ENCODE measurements at places on chromosomes 1 and 21.

- DNase-seq: no peak
Observed at GRCh38 chr1:156259805-156260204, 11.9 kb upstream of the PAQR6 start.

- DNase-seq: no peak
Observed at GRCh38 chr1:235468004-235468403, 36.2 kb downstream of the B3GALNT2 start.

DNA sequence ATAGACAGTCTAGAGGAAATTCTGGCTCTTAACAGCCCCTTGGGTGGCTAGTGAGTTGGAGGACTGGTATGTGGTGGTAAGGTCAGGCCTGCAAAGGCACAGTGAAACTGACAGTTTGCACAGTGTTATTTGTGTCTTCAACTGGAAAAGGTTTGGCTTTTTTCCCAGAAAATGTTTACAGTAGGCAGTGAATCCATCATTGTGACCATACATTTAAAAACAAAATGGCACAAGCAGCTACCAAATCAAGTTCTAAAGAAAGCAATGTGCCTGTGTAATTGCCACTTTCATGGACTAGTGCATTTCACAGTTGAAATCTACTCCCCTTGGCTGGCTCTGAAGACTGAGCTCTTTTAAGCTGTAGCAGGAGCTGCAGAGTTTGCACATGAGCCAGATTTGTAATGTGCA is 24.8 kb downstream of the ATPAF1 start:
- no peak for DNase-seq

GRCh38 chr1:30974536-30974935 is 66.0 kb upstream of the SDC3 start:
- no peak for DNase-seq

DNA sequence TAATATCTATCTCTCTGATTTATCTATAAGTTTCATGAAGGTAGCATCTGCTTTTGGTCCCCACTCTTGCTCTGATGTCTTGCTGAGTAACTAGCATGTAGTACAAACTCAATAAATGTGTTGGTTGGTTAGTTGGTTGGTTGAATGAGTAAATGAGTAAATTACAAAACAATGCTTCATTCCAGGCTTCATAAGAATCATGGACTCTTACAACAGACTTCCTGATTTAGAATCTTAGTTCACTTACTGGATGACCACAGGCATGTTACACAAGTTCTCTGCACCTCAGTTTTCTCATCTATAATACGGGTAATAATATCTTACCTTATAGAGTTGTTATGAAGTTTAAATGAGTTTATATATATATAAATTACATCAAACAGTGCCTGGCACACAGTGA is 98.6 kb downstream of the ZNF281 start:
- DNase-seq: no peak

DNA sequence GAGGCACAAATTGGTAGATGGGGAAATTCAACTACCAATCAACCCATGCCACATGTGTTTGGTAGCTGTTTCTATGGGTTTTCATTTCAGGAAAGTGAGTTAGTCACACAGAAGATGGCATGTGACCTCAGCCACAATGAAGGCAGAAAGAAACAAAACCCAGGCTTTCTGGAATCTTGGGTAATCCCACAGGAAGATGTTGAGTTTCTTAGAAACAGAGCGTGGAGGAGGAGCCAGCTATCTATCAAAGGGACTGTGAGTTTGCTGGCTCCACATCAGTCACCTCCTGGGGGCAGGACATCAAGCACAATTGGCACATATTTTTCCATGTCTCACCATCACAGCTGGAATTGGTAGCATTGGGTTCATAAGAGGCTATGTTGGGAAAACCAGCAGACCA is 188.9 kb upstream of the PLXNA2 start:
- no peak for DNase-seq

- no peak for DNase-seq
Observed at GRCh38 chr1:53349968-53350852, 22.3 kb upstream of the LRP8 start.

- no peak for DNase-seq
Observed at GRCh38 chr1:107076841-107077240, 20.4 kb downstream of the PRMT6 start.

DNA sequence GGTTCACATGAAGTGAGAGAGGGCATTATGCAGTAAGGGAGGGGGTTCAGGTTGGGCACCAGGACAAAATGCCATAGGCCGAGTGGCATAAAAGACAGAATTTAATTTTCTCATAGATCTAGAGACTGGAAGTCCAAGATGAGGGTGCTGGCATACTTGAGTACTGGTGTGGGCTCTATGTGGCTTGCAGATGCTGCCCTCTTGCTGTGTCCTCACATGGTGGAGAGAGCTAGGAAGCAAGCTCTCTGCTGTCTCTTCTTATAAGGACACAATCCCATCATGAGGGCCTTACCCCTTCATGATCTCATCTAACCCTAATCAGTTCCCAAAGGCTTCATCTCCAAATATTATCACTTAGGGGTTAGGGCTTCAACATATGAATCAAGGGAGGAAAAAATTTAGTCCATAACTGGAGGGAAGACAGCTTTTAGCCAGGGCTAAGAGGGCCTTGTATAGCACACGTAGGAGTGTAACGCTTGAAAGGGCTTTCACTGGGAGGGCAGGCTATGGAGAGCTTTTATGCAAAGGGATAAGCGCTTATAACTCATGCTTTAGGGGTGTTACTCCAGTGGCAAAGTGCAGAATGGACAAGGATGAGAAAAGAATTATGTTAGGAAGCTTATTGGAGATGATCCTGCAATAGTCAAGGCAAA is 64.5 kb downstream of the PLPPR5 start:
- no peak for DNase-seq

- DNase-seq: no peak
Observed at GRCh38 chr1:152566681-152567080, at the start of gene LCE3E. Gene LCE3E (minus strand): TSS chr1:152566780. CDS start chr1:152566208, 572 bp downstream.

GRCh38 chr1:209667103-209667502 is 8.1 kb upstream of the G0S2 start:
- DNase-seq: no peak

DNA sequence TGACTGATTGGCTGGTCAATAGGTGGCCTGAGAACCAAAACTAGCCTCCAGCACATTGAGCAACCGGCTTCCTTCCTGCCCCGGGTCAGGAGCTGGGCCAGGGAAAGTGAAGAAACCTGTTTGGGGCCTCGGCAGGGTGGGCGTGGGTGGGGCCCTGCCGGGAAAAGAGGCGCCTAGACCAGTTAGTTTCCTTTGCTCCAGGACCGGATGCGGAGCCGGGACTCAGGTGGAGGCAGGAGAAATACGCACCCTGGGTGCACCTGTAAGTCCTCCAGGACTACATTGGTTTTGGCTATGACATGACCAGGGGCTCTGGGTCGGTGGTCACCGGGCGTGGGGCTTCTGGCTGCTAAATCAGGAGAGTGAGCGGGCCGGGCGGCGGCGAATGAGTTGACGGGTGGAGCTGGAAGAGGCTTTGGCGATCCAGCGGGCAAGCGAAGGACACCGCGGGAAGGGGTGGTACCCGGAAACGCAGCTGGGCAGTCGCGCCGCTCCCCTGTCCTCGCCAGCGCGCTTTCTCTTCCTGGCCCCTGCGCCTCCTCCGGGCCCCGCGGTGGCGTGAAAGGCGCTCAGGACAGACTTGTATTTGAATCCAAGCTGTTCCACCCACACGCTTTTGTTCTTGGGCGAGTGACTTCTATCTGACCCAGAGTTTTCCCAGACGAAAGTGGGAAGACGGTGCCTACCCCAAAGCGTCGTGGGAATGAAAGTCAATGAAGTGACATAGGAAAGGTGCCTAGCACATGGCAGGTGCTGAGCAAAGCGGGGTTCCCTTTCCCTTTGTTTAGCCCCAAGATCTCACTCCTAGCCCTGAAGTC is 30.6 kb upstream of the JUN start:
- no peak for DNase-seq

- DNase-seq: no peak
Observed at GRCh38 chr1:54926970-54927369, 40.0 kb upstream of the DHCR24 start.

GRCh38 chr1:4397196-4397595 is 257.2 kb upstream of the AJAP1 start:
- no peak for DNase-seq

GRCh38 chr1:219432191-219432606 is 180.7 kb downstream of the ZC3H11B start:
- DNase-seq: no peak

GRCh38 chr1:165842671-165843129 is 15.3 kb downstream of the UCK2 start:
- DNase-seq: no peak

DNA sequence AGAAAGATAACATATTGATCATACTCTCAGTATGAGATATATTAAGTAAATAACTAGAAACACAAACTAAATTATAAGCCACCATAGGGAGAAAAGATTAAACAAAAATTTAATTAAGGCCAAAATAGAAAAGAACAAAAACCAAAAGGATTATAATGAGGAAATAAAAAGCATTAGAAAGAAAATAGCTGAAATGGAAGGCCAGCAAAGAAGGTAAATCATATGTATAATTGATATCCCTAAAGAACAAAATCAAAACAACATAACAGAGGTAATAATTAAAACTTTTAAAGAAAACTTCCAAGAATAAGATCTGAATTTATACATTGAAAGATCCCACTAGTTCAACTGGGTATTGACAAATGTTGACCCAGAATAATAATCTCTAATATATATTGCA is 453.0 kb downstream of the LRRIQ3 start:
- DNase-seq: no peak

DNA sequence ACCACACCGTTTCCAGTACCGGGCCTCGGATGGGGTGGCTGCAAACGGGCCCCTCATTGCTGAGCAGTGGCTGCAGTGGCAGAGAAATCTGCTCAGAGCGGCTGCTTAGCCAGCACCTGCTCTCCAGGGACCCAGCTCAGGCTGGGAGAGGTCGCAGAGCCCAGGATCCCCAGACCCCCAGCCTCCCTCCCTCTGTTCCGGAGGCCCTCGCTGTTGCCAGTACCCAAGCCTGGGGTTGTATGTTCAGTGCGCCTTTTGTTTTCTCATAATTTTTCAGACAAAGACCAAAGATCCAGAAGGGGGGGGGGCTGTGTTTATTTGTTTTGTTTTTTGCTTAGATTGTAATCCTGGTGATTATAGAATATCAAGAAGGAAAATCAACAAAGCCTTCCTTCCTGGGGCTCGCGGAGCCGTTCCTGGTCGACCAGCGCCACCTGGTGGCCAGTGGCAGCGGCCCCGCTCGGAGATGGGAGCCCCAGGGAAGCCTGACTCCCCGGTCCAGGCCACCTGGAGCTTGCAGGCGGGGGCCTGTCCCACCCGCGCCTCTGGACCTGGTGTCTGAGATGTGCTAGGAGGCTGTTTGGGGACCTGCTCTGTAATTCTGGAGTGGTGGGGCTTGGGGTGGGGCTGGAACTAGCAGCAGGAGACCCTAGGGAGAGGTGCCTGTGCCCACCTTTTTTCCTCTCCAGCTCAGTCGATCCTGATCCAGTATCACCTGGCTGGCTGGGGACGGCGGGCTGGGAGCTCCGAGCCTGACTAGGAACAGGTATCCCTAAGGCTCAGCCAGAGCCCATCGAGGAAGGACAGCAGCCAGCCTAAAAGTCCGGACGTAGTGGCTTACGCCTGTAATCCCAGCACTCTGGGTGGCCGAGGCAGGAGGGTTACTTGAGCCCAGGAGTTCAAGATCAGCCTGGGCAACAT is 123.9 kb upstream of the VAMP3 start:
- peak; percentile 93 for DNase-seq

DNA sequence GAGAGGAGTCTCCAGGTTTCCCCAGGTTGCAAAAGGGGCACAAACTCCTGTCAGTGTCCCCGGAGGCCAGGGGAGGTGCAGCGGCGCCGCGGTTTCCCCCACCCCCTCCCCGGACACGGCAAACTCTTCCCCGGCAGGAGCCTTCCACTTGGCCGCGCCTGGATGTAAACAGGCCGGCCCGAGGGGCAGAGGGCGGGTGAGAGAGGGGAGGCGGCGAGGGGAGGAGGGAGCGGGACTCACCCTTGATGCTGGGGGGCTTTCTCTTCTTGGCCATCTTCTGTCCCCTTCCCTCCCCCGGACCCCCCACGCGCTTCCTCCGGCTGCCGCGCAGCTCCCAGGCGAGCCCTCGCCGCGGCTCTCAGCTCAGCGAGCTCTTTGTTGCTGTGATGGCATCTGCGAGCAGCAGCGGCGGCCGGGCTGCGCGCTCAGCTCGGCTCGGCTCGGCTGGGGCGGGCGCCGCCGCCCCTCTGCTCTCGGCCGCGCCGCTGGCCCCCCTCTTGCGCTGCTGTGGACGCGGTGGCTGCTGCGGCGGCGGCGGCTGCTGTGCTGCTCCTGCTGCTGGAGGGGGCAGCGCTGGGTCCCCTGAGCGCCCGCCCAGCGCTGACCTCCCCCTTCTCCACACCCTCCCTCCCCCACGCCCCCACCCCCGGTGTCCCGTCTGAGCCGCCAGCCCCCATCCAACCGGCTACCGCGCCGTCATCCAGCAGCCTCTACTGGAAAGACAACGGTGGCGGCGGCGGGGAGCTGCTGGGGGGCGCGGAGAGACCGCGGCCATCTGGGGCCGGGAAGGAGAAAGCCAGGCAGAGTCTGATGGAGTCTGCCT is 4.9 kb upstream of the SLC44A5 start:
- DNase-seq: peak; percentile 46

DNA sequence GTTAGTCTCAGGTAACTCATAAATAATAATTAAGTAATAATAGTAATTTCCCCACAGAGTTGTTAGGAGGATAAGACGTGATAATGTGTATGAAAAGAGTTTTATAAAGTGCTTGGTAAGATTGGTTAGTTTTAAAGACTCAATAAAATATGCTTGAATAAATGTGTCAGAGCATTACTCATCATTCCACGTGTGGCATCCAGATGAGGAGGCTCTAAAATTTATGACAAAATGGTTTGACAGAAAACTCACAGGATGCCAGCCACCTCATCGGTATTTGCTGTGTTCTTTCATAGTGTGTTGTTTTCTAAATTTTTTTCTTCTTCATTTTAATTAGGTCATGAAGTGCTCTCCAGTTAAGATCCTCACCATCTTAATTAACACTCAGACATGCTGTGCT is 19.1 kb upstream of the SPAG17 start:
- no peak for DNase-seq

Measured in HuH-7 (cell line).